ENCODE measurements at places on chromosomes 13 and 19. TPM values are rescaled to one million over a fixed set of nuclear protein-coding genes. Genes with fewer than 3 reads are reported as not detected.

DNA sequence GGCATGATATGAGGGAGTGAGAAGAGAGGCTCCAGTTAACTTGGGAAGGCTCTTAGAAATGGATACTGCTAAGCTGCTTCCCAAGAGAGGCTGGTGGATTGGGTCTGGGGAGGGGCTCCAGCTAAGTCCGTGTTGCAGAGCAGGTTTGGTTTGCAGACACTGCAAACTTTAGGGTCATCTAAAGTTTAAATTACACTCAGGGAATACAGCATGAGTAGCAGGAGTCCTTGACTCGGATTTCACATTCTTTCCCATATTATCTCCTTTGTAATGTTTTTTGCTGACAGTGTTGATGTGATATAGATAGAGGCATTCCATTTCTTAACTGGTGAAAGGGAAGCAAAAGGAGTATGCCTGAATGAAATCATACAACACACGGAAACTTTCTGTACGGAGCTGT is 31.9 kb downstream of the SGCG start:
- DNase-seq, result no peak

DNA sequence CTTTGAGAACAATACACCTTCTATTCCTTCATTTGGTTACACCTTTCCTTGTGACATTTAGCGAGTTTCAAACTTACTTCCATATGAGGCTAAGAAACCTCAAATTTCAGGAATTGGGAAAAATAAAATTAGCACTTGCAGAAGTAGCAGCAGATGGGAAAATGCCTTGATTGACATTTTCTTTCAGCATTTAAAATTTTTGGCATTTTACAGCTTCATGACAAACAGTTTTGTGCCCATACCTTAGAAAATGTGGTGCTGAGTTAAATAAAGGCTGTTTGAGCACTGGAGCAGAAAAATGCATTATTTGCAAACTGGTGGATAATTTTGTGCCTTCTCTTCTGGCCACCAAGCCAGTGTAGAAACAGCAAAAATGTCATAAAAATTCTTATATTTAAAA is 95.4 kb downstream of the PCDH17 start:
- DNase-seq, result no peak

GRCh38 chr19:55117663-55118391 is 390 bp upstream of the PPP1R12C start:
- peak; percentile 99 for DNase-seq

- DNase-seq, result no peak
Measured at GRCh38 chr19:30017172-30017571, 75.1 kb downstream of the URI1 start.

- no peak for DNase-seq
Measured at GRCh38 chr19:30064771-30065494, 122.9 kb downstream of the URI1 start.

GRCh38 chr13:92590503-92590908 is 636.1 kb upstream of the GPC6 start:
- peak; percentile 3 for DNase-seq

- DNase-seq, result no peak
Measured at GRCh38 chr13:56189439-56189838, 951.3 kb upstream of the PRR20A start.

DNA sequence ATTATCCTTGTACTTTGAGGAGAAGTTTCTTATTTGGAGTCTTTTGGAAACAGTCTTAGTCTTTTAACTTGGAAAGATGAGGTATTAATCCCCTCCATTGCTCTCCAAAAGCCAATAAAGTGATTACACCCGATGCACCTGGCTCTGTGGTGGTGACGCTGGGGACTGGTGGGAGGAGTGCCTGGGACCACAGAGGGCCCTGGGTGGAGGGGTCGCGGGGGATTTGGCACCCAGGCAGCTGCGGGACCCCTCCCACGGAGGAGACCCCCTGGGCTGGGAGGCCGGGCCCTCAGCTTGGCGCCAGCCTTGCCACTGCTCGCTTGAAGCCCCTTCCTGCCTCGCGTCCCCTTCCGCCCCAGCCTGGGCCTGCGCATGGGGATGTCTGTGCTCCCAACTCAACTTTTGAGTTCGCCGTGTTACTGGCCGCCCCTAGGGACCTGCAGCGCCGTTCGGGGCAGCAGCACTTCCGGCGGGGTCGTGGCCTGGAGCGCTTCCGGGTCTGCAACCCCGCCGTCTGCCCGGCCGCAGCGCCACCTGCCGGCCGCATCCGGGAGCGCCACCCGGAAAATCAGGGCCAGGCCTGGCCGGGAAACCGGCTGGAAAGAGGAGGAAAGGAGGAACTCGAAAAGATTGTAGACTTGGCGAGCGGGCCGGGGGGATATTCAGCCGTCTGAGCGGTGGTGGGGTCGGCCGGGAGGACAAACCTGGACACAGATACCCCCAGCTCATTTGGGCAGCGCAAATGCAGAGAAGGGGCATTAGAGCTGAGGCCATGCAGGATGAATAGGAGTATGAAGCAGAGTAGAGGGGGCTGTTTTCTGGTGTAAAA is 8.4 kb downstream of the PEAK3 start:
- peak; percentile 52 for DNase-seq

Gene WASF3
- polyA plus RNA-seq, result 10.5 TPM

Gene INSR
- 2.8 TPM for polyA plus RNA-seq

Gene KIRREL2
- not detected for polyA plus RNA-seq
